ENCODE measurements at places on chromosomes 4 and X. TPM values are rescaled to one million over a fixed set of nuclear protein-coding genes. Genes with fewer than 3 reads are reported as not detected.

The ARSJ gene
- total RNA-seq = 1.1 TPM

The ZFYVE28 gene
- 1.2 TPM for total RNA-seq

The PALLD gene
- total RNA-seq = 15.7 TPM

The GPR82 gene
- not detected for total RNA-seq

The PIN4 gene
- total RNA-seq = 16.3 TPM

The UGT2B10 gene
- not detected for total RNA-seq

The ITGB1BP2 gene
- total RNA-seq = 3.7 TPM

The MTMR8 gene
- 5.9 TPM for total RNA-seq

The ERVMER34-1 gene
- 15.5 TPM for total RNA-seq

The ODAPH gene
- not detected for total RNA-seq

The ZGRF1 gene
- 38.3 TPM for total RNA-seq

The RBM46 gene
- total RNA-seq = 0.33 TPM

GRCh38 chr4:1771555-1772305, 21.4 kb upstream of the FGFR3 start:
- no peak for DNase-seq

DNA sequence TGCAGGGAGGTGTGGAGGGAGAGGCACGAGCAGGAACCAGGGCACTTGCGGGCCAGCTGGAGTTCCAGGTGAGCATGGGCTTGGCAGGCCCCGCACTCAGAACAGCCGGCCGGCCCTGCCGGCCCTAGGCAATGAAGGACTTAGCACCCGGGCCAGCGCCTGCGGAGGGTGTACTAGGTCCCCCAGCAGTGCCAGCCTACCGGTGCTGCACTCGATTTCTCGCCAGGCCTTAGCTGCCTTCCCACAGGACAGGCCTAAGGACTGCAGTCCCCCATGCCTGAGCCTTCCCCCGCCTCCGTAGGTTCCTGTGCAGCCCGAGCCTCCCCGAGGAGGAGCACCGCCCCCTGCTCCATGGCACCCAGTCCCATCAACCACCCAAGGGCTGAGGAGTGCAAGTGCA, 18.0 kb upstream of the NFKB1 start:
- DNase-seq = no peak

DNA sequence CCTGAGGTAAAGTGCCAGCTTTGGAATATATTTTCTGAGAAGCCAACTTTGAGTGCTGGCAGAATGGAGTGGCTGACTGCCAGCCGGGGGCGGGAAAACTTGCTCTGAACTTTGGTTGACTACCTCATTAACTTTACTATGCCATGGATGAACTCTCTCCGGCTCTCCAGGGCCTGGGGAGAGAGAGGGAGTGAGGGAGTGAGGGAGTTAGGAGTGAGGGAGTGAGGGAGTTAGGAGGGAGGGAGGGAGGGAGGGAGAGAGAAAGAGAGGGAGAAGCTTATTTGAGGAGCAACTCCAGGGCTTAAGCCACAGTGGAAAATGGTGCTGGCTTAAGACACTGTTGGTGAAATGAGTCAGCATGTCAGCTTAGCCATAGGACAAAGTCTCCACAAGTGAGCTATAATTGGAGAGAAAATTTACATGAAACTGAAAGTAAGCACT, 280.9 kb upstream of the RPS6KA3 start:
- no peak for DNase-seq

GRCh38 chrX:50622751-50623150, 152.1 kb upstream of the DGKK start:
- no peak for DNase-seq

DNA sequence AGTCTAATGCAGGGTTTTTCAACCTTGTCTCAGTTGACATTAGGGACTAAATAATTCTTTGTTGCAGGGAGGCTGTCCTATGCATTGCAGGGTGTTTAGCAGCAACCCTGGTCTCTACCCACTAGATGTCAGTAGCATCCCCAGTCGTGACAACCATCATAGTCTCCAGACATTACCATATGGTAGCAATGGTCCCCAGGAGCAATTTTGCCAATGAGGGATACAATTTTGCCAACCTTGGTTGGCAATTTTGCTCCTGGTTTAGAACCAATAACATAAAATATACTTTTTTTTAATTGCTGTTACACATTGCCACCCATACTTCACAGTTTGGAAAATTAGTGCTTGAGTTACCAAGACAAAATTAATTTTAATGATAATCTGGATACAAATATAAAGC, 6.0 kb downstream of the EREG start:
- DNase-seq = peak; percentile 61

GRCh38 chr4:145824463-145824862, 114.2 kb downstream of the ZNF827 start:
- peak; percentile 68 for DNase-seq

DNA sequence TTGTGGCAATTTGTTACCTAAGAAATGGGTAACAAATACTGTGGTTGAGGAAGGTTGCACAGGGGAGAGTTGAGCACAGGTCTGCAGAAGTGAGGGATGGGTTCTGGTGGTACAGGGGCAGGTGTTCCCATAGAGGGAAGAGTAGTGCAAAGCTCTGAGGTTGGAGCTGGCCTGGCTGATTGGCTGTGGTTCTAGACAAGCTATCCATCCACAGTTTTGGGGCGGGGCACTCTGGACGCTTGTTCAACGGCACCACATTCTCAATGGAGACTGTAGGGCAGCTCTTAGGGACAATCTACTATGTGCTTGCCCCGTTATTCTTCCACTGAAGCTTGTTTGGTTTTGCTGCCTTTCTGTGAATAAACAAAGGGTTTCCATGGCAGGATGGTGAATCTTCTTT, 35.4 kb downstream of the NAT8L start:
- DNase-seq = no peak

DNA sequence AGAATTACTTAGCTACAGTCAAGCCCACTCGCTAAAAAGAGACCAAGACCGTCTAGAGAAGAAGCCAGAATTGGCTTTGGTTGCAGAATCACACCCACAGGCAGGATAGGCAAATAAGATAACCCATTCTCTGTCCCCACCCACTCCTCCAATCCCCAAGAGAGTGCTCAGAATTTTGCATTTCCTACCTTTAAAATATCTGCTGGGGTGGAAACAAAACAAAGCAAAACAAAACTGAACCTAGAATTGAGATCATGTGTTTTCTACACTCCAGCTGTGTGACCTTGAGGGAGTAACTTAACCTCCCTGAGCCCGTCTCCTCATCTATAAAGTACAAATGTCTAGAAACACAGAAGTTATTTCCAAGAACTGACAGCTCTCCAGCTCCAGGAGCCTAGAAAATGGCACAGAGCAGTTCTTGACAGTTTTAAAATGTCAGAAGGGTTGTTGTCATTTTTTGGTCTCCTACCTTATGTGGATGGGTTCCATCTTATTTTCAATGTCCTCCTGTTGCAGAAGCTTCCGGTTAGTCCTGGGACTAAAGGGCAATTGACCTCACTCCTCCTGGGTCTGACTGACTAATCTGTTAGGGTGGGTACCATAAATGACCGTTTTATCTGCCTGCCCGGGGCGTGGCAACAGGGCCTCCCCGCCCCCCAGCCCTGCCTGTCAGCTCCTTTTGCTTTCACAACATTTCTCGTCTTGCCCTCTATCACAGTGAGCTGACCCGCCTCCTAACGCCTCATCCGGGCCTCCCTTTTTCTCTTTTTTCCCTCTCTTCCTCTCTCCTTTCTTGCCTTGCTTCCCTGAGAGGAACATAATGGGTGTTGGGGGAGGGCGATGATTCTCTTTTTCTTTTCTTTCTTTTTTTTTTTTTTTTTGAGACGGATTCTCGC, 114.0 kb downstream of the RBM47 start:
- DNase-seq = peak; percentile 40

DNA sequence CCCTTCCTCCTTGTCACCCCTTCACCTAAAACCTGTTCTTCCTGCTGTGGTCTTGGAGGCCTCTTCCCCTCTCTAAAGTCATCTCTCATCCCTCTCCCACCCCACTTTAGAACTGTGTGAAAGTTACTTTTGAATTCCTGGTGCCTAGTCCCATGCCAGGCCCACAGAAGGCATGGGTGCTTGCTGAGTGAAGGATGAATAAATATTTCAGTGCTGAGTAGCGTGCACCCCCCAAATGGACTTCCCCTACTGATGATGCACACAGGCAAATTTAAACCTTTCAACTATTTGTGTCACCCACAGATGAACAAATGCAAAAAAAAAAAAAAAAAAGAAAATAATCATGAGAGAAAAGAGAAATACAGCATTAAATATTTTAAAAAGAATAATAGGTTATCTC, 19.8 kb downstream of the PSMD10 start:
- no peak for DNase-seq

DNA sequence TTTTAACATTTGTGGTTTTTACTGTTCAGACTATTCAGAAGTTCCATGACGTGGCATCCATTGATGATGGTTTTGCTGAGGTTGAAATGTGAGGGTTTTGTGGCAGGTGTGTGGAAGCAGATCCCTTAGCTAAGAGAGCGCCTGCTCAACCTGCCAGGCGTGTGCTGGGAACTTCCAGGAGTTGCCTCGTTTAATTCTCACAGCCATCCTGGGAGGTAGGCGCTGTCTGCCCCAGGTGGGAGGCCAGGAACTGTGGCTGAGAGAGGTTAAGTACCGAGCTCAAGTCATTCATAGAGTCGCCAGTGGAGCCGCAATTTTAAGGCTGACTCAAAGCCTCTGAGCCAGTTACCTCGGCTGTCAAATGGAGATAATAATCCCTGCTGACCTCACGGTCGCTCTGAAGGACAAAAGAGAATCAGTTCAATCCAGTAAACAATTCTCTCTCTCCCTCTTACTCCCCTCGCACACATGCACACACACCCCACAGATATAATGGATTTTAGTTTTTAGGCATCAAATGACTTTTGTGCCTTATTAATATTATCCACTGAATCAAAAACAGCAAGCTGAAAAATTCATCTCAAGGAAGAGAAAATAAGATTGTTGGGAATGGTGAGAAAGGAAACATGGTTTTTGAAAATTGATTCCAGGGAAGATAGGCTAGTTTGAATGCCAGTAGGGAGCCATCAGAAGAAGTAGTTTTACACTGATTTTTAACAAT, 171.3 kb downstream of the PTTG2 start:
- peak; percentile 77 for DNase-seq

- DNase-seq = no peak
Measured at GRCh38 chrX:41737065-41737464, 13.1 kb downstream of the GPR82 start.

GRCh38 chr4:72319601-72320021, 249.4 kb downstream of the ADAMTS3 start:
- no peak for DNase-seq

GRCh38 chrX:13144927-13145655, 100.7 kb upstream of the FAM9C start:
- no peak for DNase-seq

DNA sequence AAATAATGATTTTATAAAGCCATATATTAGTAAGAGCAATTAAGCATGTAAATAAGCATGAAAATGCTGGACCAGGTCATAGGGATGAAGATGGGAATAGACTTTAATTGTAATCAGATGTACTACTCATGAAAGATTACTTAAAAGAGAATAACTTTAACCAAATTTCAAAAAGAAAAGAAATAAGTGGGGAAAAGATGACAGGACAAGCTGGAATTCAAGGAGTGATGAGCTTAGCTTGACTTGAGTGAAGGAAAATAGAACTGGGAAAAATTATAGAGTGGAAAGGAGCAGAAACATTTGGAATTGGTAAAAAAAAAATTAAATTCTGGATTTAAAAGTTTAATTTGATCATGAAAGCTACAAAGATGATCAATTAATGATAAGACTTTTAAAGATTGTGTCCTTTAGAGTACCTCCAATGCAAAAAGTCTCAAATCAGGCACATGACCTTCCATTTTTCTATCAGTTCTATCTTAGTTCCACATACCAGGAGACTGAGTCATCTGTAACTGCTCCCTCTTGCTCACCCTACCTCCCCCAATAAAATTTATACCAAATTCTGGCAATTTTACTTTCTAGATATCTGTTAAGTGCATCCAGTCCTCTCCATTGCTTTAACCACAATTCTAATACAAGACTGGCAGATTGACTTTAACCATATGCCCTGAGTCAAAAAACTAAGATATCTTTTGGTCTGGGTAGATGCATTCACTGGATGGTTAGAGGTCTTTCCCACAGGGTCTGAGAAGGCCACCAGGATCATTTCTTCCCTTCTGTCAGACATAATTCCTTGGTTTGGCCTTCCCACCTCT, 56.4 kb upstream of the SLIT2 start:
- no peak for DNase-seq

- DNase-seq = no peak
Measured at GRCh38 chr4:41647383-41647782, 101.1 kb downstream of the PHOX2B start.

- DNase-seq = no peak
Measured at GRCh38 chrX:150506020-150506419, 62.4 kb upstream of the MTM1 start.

- DNase-seq = no peak
Measured at GRCh38 chrX:116204932-116205331, 34.4 kb downstream of the AGTR2 start.

DNA sequence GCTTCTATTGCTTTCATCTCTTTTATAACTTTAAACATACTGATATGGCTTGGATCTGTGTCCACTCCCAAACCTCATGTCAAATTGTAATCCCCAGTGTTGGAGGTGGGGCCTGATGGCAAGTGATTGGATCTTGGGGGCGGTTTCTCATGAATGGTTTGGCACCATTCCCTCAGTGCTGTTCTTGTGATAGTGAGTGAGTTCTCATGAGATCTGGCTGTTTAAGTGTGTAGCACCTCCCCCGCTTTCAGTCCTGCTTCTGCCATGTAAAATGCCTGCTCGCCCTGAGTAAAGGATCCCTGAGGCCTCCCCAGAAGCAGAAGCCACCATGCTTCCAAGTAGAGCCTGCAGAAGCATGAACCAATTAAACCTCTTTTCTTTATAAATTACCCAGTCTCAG, 17.7 kb downstream of the MND1 start:
- DNase-seq = no peak

GRCh38 chr4:100258675-100259074, 68.4 kb upstream of the DDIT4L start:
- DNase-seq = no peak

GRCh38 chrX:153719238-153719637, 4.9 kb downstream of the BCAP31 start:
- DNase-seq = no peak

DNA sequence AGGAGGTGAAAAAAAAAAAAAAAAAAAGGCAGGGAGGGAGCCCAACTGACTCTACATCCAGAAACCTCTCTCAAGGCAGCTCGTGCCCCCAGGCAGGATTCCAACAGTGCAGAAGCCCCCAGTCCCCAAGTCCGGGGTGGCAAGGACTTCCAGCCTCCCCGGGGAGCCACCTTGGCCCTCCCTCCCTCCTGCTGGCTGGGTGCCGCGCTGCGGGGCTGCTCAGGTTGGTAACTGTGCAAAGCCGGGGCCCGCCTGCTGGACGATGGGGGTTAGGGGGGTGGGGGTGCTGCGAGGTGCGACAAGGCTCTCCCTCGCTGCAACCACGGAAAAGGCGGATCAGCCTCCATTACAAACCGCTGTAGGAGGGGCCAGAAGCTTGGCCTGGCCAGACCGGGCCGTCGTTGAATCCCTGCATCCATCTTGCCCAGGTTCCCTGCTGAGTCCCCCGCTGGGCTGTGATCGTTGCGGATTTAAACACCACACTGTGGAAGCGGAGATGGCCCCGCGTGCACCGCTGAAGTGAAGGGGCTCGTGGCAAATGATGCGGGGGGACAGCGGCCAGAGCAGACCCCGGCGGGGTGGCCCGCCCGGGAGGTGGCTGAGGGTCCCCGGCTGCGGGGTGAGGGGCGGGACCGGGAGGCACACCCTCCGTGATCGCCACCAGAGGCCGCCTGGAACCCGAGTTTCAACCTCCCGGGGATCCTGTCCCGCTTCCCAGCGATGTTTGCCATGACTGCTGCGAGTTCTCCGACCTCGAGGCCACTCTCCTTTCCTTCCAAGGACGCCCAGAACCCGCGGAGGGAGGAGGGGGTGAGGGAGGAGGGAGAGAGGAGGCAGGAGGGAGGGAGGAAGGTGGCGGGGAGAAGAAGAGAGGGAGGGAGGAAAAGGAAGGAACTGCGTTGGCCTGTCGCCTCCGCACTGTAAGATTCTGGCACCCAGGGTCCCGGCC, 58.0 kb upstream of the DDX3X start:
- DNase-seq = peak; percentile 69

Measured in H9 (cell line).